ENCODE measurements at places on chromosomes 5 and 9. TPM values are rescaled to one million over a fixed set of nuclear protein-coding genes. Genes with fewer than 3 reads are reported as not detected.

- DNase-seq = peak; percentile 80
These were observed 126.7 kb downstream of the PPP2R2B start for GRCh38 chr5:146751781-146752401.

Gene PLAC8L1
- 0.50 TPM for total RNA-seq

DNA sequence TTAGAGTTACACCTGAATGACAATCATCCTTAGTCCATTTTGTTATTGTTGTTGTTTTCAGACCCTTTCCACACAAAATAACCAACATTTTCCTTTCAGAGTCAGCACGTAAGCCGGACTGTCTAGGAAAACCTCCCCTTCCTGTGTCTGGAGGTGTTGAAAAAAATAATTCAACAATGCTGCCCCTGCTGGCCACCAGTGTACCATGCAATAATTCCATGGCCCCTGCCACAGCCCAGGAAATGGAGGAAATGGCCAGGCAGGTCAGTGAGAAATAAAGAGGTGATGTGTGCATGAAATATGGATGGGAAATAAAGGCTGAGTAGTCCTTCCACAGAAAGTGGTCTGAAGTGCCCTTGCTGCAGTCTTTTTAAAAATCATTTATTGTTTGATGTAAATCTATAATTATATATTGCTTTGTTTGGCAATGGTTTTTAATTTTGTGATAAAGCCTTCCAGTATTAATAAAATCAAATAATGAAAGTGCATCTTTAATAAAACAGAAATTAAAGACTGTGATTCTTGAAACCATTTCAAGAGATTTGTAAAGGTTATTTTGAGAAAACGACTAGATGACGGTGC, 152.8 kb upstream of the PAPPA start:
- DNase-seq = no peak

DNA sequence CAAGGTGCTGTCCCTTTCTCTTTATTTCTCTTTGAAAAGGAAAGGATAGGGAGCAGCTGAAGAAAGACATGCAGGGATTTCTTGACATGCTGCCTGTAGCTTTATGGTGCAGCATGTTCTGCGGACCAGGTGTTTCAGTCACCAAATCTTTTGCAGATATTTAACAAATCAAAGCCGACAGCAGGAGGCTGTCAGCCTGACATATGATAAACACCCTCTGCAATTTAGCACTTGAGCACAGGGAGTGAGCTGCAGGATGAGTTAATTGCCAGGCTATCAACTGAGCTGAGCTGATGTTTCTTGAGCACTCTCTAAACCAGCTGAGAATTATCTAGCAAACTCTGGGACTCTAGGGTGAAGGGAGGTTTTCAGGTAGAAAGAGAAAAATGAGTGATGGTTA, 212.8 kb upstream of the ATP10B start:
- no peak for DNase-seq

Gene DOCK2
- total RNA-seq = 248 TPM

GRCh38 chr5:42956551-42956950, 83.6 kb downstream of the ANXA2R start:
- no peak for DNase-seq

DNA sequence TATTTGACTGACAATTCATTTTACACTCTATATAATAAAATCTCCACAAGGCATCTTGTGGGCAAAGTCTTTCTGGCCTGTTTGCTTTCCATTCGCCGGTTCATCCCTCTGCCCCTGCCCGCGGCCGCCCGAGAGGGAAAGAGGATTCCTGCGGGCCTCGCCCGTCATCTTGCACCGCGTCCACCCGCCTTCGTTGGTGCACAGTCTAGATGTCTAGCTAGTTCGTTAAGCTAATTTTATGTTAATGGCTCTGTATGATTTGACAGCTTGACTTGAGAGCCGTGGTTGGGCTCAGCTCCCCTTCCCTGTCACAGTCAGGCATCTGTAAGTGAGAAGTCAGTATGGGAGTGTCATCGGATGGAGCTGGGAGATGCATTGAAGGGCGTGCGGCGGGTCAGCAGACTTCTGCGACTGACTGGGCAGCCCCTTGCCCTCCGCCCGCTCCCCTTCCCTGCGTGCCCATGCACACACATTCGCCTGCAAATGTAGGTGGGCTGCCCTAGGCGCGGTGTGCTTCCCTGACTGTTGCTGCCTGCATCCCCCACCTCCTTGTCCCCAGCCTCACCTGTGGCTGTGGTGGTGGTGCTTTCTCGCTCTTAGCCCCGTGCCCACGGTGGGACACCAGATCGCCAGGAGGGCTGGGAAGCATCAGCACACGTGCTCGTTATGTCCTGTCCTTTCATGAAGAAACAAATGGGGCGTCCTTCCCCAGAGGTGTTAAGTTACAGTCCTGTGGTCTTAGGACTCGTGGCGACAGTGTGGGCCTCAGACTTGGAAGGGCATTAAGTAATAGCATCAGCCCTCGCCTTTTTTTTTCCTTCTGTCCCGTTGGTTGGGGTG, 25.9 kb upstream of the PRDM12 start:
- DNase-seq = no peak

Gene RNF183
- 0.40 TPM for total RNA-seq

DNA sequence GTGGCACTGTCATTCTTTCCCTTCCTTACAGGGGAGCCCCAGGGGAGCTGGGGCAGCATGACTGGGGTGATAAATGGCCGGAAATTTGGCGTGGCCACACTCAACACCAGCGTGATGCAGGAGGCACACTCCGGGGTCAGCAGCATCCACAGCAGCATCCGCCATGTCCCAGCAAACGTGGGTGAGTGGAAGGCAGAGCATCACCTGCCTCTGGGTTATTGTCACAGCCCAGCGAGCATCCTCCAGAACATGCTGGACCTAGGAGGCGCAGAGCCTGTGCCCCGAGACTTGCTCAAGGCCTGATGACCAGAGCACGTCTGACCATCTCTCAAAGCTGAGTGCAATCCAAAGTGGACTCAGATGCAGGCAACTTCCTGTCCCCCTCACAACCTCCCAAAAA, 22.2 kb upstream of the ASS1 start:
- no peak for DNase-seq

Gene IL13
- 36.6 TPM for total RNA-seq

DNA sequence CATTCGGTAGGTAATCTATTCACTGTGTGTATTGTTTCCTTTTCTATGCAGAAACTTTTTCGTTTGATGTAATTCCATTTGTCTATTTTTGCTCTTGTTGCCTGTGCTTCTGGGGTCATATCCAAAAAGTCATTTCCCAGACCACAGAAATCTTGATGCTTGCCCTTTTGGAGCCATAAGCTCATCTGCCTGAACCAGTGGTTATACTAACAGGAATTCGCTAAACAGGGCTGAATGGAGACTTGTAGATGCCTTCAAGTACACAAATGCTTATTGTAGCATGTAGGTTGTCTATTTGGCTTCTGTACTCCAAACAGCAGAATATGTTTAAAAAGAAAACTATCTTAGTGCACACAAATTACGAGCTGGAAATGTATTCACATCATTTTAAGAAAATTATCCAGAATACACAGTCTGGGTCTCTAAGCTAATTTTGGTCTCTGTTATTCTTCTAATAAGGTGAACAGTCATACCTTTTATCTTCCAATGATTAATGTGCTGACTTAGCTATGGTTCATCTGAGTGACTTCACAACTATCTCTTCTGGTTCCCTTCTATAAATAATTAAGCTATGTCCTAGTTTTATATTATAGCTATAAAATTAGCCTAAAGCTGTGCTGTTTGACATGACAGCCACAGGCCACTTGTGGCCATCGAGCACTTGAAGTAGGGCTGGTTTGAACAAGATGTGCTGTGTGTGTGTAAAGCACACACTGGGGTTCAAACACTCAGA, 87.6 kb downstream of the DAPK1 start:
- no peak for DNase-seq

- no peak for DNase-seq
These were observed 9.9 kb downstream of the PLK2 start for GRCh38 chr5:58450018-58450417.

Gene DCP2
- total RNA-seq = 138 TPM

- no peak for DNase-seq
These were observed 29.7 kb upstream of the SLC1A3 start for GRCh38 chr5:36576721-36577120.

DNA sequence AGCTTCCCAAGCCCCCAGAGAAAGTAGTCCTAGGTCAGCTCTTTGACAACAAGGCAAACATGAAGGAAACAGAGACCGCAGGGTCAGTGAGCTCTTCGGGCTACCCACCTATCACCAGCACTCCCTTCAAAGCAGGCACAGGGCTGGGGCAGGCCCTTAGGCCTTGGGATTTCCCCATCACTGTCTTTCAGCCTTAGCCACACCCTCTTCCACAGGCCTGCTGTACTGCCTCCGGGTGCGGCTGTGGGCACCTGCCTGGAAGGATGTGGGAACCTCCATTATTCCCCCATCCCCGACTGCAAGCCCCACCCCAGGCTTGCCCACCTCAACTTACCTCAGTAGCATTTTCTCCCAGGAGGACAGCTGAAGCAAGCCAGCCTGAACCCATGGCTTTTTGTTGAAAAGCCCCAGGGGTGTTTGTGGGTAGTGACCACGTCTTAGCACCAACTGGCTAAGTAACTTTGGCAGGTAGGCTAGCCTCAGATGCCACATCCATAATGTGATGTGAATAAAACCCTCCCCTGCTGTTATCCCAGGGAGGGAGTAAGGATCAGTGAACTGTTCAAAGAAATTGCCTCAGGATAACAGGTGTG, 100.2 kb downstream of the PIK3R1 start:
- DNase-seq = peak; percentile 43

Gene ZNF622
- total RNA-seq = 38.1 TPM

GRCh38 chr5:27377626-27378025, 339.2 kb upstream of the CDH9 start:
- no peak for DNase-seq

DNA sequence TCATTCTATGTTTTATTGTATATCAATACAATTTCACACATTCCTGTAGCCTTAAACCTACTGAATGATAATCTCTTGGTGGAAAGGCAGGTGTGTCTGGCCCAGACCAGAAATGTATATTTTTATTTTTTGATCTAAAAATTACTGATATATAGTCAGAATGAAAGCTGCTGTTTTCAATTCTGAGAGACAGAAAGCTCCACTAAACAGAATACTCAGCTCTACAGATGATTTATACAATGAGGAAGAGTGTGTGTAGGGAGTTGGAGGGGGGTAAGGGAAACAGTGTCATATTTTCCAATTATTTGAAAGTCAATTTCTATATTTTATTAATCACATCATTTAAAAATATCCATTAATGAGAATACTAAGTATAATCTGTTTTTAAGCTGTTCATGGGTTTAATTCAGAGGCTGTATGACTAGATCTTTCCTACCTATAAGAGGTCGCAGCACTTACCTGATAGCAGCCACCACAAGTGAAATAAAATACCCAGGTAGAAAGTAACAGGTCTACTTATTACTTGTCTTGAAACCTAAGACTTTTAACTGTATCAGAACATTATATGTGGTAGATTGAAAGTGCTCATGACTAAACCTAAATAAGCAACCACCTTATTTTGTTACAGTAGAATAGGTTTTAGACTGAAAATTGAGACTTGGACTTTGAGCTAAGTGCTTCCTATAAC, 183.4 kb downstream of the TMC1 start:
- DNase-seq = no peak

- DNase-seq = no peak
These were observed 204.8 kb downstream of the CDH9 start for GRCh38 chr5:26833596-26833995.

GRCh38 chr5:108104448-108104847, 277.4 kb downstream of the FBXL17 start:
- DNase-seq = no peak

DNA sequence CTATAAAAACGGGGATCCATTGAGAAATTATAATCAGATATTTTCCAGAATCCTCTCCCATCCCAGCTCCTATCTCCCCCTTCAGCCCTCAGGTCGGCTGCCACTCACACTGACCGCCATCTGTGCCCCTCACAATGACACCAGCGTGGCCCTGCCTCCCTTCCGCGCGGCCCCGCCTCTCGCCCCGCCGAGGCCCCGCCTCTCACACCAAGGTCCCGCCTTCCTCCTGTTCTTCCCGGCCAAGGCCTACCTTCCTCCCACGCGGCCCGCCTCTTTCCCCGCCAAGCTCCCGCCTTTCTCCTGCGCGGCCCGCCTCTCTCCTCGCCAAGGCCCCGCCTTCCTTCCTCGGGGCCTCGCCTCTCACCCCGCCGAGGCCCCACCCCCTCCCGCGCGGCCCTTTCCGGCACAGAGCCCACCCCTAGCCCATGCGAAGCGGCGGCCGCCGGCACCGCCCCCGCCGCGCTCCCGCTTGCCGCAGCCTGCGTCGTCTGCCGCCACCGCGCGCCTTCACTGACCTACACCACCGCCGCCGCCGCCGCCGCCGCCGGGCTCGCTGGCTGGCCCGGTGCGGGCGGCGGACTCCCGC, at the start of gene DNAJC21:
DNAJC21 (plus strand) TSS at position 426 of the 586 bp plus-strand sequence. CDS start 261 bp downstream, outside the sequence.
- DNase-seq = peak; percentile 98

DNA sequence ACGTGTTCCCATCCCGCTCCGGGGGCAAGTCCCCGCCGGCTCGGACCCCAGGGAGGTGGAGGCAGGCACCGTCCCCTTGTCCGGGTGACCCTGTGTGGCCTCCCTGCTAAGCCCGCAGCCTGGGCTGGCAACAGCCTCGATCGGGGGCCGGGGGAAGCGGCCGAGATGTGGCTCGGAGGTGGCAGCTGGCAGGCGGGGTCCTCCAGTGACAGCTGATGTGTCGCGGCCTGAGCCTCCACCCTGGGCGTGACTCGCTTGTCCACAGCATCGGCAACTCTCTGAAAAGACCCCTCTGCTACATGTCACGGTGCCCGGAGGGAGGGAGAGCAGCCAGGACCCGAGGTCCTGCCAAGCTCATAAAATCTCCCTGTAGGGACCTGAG, 124.8 kb upstream of the IRX4 start:
- DNase-seq = no peak

- no peak for DNase-seq
These were observed 172.7 kb upstream of the KLF9 start for GRCh38 chr9:70587201-70587600.

DNA sequence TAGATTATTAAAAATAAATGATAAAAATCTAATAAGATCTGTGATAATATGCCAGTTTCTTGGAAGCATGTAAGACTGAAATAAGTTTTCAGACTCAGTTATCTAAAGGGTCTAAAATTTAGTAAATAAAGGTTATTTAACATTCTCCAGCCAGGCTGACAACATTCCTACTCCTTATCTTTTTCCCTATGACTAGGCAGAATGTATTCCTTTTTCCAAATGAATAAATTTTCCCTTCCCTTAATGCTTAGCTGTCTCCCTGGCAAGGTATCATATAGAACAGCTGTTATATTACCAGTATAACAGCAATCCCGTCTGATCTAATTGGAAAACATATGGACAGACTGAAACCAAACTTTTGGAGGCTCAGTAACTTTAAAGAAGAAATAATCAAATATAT, 13.0 kb downstream of the MEGF9 start:
- no peak for DNase-seq

- no peak for DNase-seq
These were observed 10.3 kb upstream of the DOCK2 start for GRCh38 chr5:169626779-169627178.

All from activated CD4-positive, alpha-beta memory T cell treated with anti-CD3 and anti-CD28 coated beads, Interleukin-2, amount 10 ng/mL, durations not matched to agents 7 days and 5 days (primary cell).